Kidney epithelial cell (primary cell): ENCODE measurements at places on chromosomes 2 and 18.

GRCh38 chr2:38180754-38181153, 104.8 kb upstream of the CYP1B1 start:
- no peak for DNase-seq

GRCh38 chr2:217108086-217108485, 248.2 kb upstream of the TNP1 start:
- DNase-seq = no peak

DNA sequence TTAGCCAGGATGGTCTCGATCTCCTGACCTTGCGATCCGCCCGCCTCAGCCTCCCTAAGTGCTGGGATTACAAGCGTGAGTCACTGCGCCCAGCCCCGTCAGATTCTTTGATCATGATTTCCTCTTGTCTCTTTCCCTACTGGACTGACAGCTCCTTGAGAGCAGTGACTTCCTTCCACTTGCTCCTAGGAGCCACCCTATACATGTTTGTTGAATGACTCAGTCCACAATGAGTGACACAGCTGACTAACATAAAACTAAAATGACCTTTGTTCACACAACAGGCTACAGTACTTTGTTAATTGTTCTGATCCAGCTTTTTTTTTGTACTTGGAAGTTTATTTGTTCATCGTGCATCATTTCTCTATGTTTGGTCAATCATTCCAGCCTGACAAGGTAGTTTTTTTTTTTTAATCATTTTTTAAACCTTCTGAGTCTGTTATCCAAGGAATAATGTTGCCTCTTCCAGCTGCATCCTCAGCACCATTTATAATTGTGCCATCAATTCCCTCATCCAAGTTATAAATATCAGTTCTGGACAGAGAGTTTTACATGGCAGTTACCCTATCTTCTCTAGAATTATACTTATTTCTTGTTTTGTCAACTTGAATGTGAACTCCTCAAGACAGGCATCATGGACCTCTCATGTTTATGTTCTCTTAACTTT, 42.9 kb upstream of the TUBA3E start:
- peak; percentile 56 for DNase-seq

DNA sequence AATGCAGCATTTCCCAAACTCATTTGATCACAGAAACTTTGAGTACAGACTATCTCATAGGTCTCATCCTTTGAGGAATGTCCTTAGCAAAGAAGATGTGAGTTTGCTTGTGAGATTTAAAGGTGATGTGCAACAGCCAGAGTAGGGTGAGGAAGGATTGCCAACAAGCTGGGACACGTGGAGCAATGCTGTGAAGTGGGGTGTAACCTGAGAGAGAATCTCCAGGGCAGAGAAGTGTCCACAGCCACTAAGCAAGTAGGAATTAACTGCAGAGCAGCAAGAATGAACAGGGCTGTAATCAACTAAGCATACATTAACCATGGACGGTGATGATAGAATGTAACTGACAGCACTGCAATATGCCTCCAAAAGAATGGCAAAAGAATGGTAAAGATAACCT, 469.9 kb upstream of the NRP2 start:
- DNase-seq = no peak

DNA sequence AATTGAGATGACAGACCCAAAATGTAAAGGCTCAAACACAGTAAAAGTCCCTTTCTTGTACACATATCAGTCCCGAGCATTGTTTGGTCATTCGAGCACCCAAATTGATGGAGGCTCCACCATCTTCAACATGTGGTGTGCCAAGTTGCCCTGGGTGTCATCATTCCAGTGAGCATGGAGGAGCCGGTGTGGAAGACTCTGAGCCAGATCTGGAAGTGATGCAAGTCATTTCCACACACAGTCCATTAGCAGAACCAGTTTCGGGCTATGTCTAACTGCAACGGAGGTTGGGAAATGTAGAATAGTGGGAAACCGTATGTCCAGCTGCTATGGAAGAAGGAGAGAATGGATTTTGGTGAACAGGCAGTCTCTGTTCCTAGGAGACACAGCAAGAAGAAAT, 40.9 kb upstream of the BZW1 start:
- no peak for DNase-seq

- DNase-seq = no peak
Observed at GRCh38 chr2:10810202-10811161, 2.1 kb downstream of the PDIA6 start.

DNA sequence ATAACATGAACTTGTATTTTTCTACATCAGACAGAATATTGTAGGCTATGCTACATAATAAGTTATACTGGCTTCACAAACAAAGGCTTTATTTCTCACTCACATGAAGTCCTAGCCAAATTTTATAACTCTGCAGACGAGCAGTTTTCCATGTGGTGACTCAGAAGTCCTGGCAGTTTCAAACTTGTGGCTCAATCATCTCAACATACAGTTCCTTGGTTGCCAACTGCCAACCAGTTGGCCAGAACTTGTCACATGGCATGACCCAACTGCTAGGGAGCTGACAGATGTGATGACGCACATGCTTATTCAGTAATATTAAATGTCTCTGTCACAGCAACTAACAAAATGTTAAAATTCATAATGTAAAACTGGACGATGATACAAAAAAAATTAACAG, 63.8 kb upstream of the ZC3H15 start:
- DNase-seq = no peak

DNA sequence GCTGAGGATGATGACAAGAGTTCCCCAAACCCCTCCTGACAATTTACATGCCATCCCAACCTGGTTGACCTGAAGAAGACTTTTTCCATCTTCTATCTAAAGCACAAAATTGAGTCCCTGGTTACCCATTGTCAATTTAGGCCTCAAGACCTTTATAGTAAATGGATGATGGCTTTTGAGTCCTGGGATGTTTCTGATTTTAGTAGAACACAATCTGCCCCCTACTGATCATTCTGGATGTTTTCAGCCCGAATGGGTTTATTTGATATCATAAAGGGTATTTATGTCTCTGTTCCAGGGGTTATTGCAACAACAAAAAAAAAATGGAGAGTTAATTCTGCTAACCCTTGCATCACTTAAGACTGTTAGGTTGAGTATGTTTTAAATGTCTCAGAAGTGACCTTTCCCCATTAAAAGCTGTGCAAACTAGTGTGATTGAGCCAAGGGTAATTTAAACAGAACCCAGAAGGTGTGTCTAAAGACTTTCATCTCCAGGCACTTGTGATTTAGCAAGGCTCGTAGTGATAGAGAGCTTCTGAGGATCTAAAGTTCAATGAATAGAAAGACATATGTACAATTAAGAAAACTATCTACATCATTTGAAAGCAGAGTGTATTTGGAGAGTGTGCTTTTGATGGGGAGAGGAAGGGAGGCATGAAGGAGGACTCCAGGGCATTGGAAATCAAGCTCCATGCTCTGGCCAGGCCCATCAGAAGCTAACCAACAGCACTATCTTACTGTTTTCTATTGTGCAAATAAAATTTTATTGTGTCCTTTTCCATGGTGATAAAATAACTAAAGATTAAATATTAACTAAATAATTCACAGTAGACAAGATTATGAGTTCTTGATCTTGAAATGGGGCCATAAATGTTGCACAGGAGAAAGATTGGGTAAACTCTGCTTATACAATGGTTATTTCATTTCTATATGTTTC, 96.6 kb upstream of the NOSTRIN start:
- no peak for DNase-seq

DNA sequence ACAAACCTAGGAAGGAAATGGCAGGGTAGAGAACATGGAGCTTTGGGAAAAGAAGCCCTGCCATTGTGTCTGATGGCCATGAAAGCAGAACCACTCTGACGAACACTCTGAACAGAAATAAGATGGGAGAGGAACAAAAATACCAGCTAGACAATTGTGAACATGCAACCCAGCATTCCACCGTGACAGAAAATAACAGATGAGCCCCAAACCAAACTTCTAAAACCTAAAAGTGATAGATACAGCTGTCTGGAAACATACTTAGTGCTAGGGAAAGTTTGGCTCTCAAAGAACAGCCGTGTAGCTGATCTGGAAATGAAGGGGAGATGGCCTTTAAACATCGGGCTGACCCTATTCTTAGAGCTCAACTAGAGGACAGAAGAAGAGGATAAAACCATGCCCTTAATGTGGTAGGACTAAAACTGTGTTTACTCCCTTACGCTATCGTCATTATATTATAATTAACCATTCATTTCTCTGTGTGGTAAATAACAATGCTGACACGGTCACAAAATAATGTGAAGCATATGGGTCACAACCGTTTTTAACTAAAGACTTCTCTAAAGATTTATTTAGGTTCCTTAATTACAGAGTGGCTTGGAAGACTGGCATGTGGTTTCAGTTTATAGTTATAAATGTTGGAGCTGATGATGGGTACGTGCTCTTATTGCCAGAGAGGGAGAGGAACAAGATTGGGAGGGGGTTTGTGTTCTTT, 80.6 kb downstream of the MYO1B start:
- no peak for DNase-seq

DNA sequence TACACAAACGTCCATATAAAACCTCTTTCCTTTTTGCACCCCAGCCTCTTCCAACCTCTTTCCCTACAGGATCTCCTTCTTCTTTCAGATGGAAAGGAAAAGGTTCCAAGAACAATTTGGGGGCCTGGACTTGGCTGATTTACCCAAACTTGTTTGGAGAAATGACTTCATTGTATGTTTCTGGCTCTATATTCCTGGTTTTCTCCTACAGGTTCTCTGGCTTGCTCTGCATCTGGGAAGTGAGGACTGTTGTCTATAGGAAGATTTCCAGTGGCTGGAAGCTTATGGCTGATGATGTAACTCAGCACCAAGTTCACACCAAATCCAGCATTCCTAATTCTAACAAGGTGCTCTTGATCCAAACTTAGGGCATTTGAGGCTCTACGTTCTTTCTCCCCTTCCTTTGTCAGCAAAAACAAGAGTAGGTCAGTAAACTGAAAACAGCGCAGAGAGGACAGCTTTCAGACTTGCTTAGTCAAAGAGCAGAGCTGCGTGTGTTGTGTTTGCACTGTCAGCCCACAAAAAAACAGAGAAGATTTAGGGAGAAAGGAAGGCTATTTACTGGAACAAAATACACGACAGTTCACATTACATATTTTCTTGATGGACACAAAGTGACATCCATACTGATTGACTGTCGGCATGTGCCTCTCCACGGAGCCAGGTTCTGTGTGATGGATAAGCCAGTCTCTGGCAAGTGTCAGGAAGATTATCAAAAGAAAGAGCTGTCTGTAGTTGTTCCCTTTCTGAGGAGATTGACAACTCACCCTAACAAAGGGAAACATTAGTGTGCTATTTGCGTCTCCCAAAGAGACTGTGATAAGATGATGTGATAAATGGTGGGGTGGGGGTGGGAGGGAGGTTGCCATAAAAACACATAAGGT, 39.7 kb downstream of the CDCA7 start:
- DNase-seq = no peak

GRCh38 chr2:206084439-206084869, 1.5 kb downstream of the INO80D start:
- DNase-seq = peak; percentile 31

GRCh38 chr2:221924576-221924975, 352.5 kb upstream of the EPHA4 start:
- no peak for DNase-seq

- no peak for DNase-seq
Observed at GRCh38 chr2:184041077-184041476, 557.3 kb upstream of the ZNF804A start.

DNA sequence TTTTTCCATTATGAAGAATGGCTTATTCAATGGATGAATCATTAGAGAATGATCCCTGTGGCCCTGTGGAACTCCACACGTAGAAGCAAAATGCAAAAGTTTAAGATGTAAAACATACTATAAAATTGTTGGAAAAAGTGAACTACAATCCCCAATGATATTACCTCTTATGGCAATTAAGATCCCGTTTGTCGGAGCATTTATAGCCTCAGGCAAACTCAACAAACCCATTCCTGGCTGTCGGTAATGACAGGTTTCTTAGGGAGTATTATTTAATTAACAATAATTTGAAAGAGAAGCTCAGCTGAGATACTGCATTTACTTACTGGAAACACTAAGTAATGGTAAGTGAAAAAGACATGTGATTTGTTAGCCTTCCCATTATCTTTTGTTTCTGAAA, 138.3 kb downstream of the CDH20 start:
- no peak for DNase-seq

DNA sequence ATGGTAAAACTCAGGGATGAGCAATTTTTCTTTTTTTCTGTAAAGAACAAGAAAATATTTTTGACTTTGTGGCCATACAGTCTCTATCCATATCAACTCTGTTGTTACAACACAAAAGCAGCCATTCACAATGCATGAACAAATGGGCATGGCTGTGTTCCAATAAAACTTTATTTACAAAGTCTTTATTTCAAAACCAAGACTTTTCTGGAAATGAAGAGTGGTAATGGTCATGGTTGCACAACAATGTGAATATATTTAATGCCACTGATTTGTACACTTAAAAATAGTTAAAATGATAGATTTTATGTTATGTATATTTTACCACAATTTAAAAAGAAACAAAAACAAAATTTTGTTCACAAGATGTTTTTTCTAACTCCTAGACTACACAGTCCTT, 1.6 kb upstream of the DSG3 start:
- DNase-seq = no peak

GRCh38 chr2:1748176-1748740, 3.9 kb upstream of the PXDN start:
- DNase-seq = no peak

- DNase-seq = no peak
Observed at GRCh38 chr2:189291460-189291859, 111.9 kb upstream of the COL5A2 start.

GRCh38 chr2:58800881-58801280, 559.8 kb upstream of the FANCL start:
- no peak for DNase-seq

DNA sequence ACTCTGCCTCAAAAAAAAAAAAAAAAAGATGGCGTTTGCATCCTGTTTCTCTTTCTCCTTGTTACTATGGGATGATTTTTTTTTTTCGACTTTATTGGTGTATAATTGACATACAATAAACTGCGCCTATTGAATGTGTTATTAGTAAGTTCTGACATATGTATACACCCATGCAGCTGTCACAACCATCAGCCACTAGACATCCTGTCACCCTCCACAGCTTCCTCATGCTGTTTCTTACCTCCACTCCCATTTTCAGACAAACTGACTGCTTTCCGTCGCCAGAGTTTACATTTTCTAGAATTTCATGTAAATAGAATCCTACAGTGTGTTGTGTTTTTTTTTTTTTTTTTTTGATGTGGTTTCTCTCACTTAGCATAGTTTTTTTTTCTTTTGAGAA, 27.9 kb downstream of the RRM2 start:
- no peak for DNase-seq

DNA sequence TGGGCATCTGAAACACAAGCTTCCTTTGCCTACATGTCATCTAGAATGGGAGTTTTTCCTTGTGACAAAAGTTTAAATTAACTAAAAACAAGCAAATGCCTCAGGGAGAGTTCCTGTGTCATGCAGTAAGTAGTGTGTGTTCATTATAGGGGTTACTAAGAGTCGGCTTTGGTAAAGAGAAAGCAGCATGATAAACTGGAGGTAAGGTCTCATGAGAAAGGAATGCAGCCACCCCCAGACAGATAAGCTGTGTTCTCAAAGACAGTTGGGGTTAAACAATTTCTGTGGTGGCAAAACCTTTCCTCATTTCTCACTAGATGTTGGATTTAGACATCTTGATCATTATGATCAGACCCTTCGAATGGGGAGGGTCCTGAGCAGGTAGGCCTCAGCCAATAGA, 129.7 kb downstream of the MAP4K4 start:
- DNase-seq = peak; percentile 87
